Adipocyte (in vitro differentiated cells): ENCODE measurements at places on chromosomes 3 and 15.

- no peak for DNase-seq
Observed at GRCh38 chr3:137000039-137000438, 42.3 kb downstream of the IL20RB start.

DNA sequence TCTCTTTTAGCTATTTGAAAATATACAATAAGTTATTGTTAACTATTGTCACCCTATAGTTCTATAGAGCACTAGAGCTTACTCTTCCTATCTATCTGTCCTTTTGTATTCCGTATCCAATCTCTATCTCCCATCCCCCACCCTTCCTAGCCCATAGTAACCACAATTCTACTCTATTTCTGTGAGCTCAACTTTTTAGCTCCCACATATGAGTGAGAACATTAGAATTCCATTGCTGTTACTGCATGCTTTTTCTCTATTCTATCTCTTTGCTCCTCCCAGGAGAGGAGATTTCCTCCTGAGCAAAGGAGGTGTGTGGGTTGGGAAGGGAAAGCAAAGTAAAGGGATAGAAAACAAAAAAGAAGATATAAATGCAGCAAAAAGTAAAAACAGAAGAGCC is 105.6 kb upstream of the SLC4A7 start:
- peak; percentile 30 for DNase-seq

DNA sequence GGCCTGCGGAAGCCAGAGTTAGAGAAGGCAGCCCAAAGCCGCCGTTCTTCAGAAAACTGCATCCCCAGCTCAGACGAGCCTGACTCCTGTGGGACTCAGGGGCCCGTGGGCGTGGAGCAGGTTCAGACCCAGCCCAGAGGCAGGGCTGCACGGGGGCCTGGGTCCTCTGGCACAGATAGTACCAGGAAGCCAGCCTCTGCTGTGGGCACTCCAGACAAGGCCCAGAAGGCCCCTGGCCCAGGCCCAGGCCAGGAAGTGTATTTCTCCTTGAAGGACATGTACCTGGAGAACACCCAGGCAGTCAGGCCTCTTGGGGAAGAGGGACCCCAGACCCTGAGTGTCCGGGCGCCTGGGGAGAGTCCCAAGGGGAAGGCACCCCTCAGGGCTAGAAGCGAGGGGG is 23.1 kb downstream of the ALPK3 start:
- no peak for DNase-seq

DNA sequence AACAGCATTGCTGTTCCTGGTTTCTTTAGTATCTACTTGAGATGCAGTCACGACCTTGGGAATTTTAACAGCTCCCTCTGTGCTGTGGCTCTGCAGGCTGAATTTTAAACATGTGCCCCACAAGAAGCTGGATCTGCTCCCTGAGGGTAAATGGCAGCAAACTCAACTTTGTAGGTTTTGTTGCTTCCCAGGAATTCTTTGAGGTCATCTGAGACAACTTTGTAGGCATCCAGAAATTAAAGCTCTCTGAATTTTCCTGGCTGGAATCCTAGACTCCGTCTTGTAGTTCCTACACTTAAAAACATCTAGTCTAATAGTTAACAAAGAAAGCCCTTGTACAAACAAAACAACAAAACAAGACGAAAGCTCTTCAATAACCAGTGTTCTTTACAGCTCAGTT is 366.3 kb downstream of the FEZF2 start:
- peak; percentile 59 for DNase-seq

- DNase-seq = no peak
Observed at GRCh38 chr15:100878648-100879047, 983 bp upstream of the ALDH1A3 start.

GRCh38 chr15:38688761-38689160 is 124.1 kb upstream of the RASGRP1 start:
- no peak for DNase-seq

DNA sequence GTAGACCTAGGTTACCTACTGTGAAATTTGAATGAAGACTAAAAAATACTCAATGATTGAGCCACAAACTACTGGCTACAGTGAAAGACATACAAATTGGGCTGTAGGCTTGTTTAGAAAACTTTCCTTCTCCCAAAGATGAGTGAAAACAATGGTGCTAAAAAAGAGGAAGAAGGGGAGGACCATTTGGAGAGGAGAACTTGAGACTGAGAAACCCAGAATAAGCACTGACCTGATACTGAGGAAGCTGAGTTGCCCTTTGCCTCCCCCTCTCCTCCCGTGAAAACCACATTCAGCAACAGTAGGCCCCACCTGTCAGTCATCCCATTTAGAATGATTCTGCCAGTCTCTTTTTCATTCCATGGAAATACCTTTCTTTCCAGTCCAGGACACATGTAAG is 484.0 kb upstream of the TGFBR2 start:
- DNase-seq = no peak
